ENCODE measurements at places on chromosomes 4 and X. TPM values are rescaled to one million over a fixed set of nuclear protein-coding genes. Genes with fewer than 3 reads are reported as not detected.

DNA sequence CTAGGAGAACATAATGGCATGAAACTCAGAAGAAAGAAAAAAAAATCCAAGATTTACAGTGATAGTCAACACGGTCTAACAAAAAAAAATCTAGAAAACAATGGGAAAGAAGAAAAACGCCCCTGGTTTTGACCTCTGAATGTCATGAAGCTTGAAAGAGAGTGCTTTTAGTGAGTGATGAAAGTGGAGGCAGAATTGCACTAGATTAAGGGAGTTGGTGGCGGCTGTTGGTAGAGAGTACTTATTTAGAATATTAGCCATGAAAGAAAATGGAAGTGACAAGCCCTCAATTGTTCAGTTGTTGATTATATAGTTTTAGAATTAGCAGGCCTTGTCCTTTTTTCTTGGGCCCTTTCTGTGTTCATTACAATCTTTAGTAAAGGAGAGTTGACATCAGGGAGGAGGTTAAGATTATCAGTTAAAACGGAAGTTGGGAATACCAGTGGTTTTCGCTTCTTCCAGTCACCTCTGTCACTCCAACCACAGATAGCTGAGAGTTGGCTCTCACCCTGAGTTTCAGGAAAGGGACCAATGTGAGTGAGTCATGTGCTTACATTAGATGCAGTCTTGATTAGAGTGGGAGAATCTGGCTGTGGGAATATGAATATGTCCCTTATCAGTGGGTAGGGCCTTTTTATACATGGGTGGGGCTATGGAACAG is 29.7 kb downstream of the EREG start:
- DNase-seq: no peak

- no peak for DNase-seq
These were observed 133.4 kb upstream of the SMAD1 start for GRCh38 chr4:145348291-145348690.

REELD1 gene
- not detected for total RNA-seq

GRCh38 chrX:9604111-9604907 is 139.5 kb downstream of the TBL1X start:
- DNase-seq: no peak

DNA sequence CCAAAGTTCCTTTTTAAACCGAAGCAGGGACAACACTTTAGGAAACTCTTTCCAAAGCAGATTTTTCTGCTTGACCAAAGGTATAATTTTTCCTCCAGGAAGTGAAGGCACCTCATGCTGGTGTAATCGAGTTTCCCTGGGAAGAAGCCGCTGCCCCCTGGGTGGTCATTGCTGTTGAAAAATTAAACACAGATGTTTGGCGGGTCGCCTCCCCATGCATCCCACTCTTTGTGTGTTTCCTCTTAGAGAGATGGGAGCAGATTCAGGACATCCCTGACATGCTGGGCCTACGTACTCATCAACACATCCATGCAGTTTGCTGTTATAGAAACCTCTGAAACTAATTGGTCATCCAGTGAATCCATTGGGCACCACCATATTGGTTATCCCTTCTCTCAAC is 179.2 kb upstream of the HCCS start:
- DNase-seq: no peak

DNA sequence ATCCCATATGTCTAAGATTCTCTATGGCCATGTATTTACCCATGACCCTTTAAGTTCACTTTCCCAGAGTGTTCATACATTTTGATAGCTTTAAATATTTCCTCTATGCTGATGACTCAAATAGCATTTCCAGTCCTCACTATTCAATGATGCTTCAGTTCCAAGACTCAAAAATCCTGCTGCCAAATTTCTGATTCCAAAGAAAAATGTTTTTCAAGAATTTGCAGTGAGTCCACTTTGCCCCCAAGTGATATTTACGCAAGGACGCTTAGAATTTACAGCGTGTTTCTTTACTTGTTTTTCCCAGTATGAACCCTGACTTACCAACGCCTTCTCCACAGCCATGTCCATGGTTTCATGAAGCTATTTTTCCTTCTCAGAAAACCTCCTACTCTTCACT is 127.9 kb upstream of the PCDH18 start:
- no peak for DNase-seq

AKAP4 gene
- not detected for total RNA-seq

GRCh38 chr4:15003401-15003890 is 1.2 kb downstream of the CPEB2 start:
- peak; percentile 79 for DNase-seq

CORIN gene
- 0.52 TPM for total RNA-seq

AVPR2 gene
- 0.78 TPM for total RNA-seq

DNA sequence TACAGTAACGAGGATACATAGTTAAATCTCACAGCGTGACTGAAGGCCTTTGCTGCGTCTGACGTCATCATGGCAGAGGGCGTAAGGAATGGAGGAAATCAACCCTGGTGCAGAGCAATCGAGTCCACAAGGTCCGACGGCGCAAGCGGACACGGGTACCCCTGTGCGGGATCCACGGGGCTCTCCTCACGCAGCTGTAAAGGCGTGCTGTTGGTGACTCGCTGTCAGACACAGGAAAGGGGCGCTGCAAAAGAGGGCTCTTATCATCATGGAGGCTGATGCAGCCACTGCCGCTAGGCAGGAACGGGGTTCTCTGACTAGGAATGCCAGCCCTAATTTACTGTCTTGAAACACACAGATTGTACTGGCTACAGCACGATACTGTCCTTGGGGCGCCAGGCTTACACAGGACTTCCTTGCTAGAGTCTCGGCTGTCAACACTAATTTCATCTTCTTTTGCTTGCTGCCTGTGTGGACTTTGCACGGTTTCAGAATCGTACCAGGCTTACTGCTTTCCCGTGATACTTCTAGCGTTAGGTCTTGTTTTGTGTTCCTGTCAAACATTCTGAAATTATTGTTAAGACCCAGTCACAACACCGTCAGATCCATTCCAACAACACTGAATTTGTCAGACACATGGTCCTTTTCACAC is 13.6 kb downstream of the RNF212 start:
- no peak for DNase-seq

GABRE gene
- 25.7 TPM for total RNA-seq

DNA sequence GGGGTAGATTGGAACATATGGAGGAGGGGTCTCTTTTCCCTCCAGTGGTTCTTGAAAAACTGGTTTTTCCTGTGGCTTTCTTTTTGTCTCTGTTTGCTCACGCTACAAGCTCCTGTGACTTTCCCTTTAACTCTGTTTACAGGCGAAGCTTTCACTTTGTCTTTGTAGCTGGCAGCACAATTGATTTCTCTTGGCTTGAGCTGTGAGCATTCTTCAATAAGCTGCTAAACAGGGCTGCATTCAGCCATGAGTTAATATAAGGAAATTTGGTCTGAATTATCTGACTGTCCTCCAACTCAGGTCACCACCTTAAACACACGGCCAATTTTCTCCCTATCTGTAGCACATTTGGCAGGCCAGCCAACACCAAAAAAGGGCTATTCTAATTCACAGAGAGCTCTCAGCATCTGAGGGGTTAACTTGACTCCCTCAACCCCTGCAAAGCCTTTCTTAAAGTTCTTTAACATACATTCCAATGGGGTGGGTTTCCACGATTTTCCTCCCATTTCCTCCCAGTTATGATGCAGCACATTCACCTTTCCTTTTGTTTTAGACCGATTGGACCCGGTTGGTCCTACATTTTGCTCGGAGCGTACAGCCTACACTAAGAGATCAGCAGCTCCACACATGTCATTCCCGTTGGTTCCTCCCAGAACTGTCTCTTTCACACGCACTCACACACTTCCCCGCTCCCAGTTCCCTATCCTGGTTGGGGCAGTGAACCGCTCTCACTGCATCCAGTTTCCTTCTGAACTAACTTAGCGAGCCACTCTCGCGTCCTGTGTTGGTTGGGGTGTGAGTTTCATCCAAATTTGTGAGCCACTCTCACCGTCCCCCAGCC is 45.4 kb downstream of the UGT2A3 start:
- DNase-seq: peak; percentile 49

ELOVL6 gene
- 50.3 TPM for total RNA-seq

TEX11 gene
- 2.1 TPM for total RNA-seq

- DNase-seq: no peak
These were observed 48.9 kb upstream of the GRID2 start for GRCh38 chr4:92254767-92255442.

DNA sequence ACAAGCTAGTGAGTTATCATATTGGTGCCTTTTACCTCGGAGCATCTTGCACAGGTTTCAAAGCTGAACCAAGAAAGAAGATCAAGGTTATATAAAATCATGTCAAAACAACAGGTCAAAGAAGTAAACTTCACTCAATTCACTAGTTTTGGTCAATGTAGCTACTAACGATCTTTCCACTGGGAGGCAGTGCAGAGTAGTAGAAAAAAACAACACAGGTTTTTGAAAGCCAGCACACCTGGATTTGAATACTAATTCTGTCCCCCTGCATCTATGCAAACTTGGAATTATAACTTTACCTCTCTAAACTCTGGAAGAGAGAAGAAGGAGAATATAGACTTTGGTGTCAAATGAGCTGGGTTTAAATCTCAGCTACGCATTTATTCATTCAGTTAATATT is 266.1 kb downstream of the GRIA3 start:
- peak; percentile 25 for DNase-seq

SRPX2 gene
- total RNA-seq: 3.3 TPM

AKAP14 gene
- total RNA-seq: not detected

DNA sequence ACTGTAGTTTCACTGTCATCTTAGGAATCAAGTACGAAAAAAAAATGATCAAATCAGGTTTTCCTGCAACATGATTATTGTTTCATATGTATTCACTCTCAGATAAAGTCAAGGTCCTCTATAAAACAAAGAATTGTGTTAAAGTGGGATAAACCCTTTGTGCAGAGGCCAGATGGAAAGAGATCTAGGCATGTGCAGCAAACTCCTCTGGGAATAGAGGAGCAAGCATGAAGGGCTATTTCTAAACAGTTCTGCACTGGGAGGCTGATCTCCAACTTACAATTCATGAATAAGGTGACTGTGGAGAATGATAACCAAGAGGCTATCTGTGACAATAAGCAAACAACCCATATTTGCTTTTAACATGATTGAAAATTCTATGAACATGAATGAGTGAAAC is 2.4 kb upstream of the WDFY3 start:
- no peak for DNase-seq

FHIP1A gene
- total RNA-seq: 21.6 TPM

DNA sequence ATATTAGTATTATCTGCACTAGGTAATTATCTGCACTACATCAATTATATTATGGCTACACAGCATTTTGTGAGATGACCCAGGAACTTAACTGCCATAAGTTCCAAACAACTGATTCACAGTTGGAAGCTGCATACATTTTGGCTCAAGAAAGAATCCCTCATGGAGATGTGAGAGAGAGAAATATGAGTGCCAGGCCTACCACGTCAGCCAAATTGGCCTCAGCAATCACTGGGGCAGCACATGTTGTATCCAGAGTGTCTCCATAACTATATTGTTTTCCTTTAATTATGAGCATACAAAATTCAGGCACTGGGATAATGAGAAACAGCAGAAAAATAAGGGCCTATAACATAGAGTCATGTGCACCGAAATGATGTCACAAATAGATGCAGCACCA is 174.2 kb upstream of the DMD start:
- no peak for DNase-seq

DNA sequence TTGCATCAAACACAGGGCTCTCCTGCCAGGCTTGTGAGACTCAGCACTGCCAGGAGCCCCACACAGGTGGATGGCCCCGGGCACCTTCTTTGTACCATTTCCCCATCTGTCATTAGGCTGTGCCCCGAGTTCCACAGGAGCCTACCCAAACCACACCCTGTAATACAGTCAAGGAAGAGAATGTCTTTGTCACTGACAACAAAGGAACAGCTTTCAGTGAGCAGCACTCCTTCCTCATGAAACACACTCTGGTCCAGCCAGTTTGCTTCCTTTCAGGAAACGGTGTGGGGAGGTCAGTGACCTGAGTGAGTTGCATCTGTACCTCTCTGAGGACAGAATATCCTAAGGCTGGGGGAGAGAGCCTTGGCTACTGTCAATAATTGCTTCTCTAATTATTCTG is 53.7 kb downstream of the LNX1 start:
- no peak for DNase-seq

- DNase-seq: peak; percentile 66
These were observed 2.4 kb downstream of the SLC49A3 start for GRCh38 chr4:686413-687040.

- no peak for DNase-seq
These were observed 5.2 kb downstream of the YIPF6 start for GRCh38 chrX:68503836-68504636.

- DNase-seq: no peak
These were observed 3.1 kb upstream of the PCDH10 start for GRCh38 chr4:133145758-133146573.

TEX13C gene
- total RNA-seq: not detected

DNA sequence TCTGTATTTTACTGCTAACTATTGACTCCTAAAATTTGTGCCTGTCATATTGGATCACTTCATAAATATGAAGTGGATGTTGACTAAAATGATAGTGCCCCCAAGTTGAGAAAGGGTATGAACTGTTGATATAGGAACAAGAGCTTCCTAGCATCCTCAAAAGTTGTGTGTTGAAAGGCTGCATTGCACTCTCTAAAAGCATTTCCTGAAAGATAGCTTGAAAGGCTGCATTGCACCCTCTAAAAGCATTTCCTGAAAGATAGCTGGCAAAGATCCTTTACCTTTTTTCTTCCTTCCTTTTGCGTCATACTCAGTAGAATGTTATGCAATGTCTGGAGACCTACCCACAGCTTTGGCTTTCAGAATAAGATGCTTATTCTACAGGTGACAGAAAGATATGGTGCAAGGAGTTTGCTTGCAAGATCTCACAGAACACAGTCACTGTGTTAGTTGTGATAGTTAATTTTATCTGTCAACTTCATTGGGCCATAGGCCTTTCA is 274.6 kb upstream of the GALNTL6 start:
- no peak for DNase-seq

FAM193A gene
- total RNA-seq: 35.2 TPM

DNA sequence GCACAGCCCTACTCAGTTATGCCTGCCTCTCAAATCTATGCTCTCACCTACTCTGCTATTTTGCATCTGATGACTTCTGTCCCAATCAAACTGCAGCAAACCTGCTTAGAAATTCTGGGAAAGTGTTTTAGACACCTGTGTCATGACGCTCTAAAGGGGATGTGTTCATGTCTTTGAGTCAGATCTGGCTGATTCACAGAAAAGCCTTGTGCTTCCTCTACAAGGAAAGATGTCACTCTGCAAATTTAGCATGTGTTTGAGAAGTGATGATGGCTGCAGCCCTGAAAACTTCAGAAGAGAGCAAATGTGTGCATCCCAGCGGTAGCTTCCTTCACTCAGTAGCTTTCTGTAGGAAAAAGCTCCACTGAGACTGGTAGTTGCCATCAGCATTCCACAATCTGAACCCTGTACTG is 235.4 kb downstream of the MGST2 start:
- no peak for DNase-seq

DNA sequence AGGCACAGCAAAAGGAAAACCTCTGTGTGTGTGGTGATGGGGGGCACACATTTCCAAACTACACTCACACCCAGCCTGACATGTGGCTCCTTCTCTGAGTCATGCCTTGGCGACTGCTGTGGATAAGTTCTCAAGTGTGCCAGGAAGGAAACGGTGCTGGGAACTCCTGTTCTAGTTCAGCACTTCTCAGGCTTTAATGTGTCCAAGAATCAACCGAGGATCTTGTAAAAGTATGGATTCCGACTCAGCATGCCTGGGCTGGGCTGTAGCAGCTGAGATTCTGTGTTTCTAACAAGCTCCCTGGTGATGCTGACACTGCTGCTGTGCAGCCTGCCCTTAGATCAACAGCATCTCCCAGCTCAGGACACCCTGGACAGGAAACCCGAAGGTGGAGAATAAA is 20.2 kb downstream of the CLNK start:
- no peak for DNase-seq

TRIM75 gene
- not detected for total RNA-seq

SOWAHB gene
- total RNA-seq: 27.0 TPM

Measured in mucosa of descending colon (tissue), 3 donors.